ENCODE measurements at places on chromosomes 4 and X.

GRCh38 chrX:101349193-101349562 lies 636 bp upstream of the TIMM8A start:
- no peak for DNase-seq

DNA sequence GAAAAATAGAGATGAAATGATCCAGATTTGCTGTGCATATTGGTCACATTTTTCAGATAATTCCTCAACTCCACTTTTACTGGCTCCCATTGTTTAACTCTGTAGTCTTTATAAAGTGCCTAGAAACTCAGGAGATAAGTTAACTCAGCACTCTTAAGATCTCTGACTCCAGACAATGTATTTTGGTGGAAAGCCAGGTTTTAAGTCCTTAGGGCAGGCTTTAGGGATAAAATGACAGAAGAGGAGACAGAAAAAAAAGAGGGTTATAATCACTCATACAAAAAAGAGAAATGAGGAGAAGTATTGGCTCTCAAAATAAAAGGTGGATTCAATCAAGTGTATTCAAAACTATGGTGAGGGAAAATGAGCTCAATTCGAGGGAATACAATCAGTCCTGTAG lies 674.8 kb upstream of the INTU start:
- DNase-seq: no peak

DNA sequence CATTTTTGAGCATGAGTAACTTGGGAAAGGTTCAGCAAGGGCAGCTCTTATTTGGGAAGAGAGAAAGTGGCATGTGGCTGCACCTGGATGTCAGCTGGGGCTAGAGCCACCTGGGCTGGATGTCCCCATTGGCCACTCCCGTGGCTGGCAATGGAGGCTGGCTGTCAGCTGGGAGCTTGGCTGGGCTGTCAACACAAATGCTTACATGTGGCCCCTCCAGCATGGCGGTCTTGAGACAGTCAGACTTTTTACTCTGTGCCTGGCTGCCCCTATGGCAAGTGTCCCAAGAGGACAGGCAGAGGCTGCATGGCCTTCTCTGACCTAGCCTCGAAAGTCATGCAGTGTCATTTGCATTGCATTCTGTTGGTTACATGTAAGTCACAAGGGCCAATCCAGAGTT lies 99.6 kb downstream of the FAM53A start:
- DNase-seq: no peak

GRCh38 chr4:183601381-183601780 lies 57.6 kb downstream of the RWDD4 start:
- DNase-seq: no peak

DNA sequence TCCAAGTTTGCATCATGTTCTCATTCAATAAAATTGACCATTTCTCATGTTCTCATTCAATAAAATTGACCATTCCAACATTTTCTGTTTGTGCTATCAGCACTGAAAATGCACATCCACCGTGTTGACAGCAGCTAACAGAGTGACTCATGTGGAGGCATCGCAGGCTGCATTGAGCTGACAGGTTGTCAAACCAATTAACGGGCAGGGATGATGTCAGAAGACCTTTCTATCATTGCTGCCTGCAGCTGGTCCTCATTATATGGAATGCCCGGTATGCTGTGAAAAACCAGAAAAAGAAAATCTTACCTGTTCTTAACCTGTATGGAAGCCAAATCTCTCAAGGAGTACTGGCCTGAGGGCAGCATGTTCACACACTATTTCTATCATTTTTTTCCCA lies 202.0 kb downstream of the SMIM20 start:
- DNase-seq: no peak

GRCh38 chr4:79211490-79211889 lies 114.4 kb downstream of the NAA11 start:
- DNase-seq: no peak

DNA sequence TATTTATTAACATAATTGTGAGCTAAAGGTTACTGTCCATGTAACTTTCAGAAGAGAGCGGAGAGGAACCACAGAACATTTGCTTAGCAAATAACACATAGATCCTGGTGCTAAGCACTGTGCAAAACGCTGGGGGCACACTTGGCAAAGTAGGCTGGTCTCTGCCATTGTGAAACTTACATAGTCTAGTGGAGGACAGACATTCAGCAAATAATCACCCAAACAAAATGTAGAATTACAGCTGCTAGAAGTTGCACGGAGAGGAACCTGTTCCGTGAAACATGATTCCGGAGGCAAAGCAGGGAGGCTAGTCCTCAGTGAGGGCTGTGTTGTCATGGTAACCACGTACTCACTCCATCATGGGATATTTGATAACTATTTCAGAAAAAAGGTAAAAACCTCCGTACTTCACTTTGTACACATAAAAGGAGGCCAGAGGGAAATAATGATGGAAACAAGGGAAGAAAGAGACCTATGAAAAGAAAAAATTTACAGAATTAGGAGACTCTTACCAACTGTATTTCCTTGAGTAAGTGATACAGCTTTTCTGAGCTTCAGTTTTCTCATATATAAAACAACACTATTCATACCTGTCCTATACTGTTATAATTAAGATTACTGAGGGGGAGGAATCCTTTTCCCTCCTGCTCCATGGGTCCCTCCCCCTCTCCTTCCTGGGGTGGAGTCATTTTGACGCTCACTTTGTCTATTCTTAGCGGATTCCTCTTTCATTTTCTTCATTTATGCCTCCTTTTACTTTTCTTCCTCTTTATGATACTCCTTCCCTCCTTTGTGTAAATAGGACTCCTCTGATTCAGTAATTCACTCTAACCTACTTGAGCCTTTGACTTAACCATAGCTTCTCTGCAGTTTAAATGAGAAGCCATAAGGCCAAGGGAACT lies 825 bp upstream of the RASGEF1B start:
- DNase-seq: peak; percentile 39

DNA sequence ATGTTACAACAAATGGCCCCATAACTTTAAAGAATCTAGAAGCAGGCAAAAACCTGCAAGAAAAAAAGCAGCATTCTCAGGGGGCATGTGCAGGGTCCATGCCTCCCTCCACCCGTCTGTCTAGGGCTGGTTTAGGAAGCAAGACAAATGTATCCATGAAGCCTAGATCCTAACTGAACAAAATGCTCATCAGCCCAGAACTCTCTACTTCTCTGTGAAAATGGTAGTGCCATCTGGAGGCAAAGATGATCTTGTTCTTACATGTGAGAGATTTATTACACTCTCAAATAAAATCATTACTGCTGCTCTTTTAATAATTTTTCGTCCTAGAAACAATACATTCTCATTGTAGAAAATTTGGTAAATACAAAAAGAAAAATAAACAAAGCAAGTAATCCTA lies 26.7 kb downstream of the NR3C2 start:
- no peak for DNase-seq

GRCh38 chrX:40875476-40875875 lies 140.1 kb upstream of the MED14 start:
- DNase-seq: no peak

DNA sequence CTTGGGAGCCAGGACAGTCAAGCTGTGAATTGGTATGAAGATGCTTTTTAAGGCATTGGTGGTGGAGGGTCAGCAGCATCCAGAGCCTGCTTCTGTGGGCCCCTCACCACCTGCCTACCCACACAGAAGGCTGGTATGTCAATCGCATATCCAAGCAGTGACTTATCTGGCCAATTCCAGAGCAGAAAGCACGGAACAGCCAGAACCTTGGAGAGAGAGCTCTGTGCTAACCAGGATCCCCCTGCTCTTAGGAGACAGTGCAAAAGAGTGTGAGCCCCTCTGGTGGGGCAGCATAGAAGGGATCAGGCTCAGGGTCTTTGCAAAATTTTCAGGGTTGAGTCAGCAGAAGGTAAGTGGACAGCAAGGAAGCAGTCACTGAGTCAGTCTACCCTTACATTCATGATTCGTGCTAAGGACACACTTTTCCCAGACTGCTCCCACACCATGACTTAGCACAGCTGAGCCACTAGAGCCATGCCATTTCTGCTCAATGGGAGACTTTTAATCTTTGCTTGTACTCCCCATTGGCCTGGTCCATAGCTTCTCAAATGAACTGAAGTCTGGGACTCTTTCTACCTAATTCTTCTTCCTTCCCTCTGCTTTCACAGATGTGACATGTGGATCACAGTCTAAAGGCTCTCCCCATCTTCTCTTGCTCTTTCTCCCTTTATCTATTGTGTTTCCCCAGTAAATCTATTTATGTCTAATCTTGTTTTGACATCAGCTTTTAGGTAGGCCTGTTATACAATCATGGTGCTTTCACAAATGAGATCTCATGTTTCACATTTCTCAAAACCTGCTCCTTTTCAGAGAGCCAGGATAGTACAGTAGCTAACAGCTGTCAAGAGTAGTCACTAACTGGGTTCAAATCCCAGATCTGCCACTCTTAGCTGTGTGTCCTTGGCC lies 20.0 kb downstream of the MORF4L2 start:
- no peak for DNase-seq

DNA sequence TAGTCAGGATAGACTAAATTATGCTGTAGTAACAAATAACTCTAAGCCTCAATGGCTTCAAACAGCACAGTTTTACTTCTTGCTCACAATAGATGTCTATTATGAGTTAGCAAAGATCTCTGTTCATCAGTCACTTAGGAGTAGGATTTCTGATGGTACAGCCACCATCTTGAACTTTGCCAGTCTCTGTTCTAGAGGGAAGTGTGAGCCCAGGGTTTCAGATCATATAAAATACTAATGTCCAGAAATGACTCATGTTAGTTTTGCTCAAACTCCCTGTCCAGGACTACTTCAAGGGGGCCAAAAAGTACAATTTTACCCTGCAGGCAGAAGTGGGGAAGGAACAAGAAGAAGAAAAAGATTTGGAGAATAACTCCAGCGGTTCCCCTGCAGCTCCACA lies 77.1 kb upstream of the LSM6 start:
- DNase-seq: no peak

DNA sequence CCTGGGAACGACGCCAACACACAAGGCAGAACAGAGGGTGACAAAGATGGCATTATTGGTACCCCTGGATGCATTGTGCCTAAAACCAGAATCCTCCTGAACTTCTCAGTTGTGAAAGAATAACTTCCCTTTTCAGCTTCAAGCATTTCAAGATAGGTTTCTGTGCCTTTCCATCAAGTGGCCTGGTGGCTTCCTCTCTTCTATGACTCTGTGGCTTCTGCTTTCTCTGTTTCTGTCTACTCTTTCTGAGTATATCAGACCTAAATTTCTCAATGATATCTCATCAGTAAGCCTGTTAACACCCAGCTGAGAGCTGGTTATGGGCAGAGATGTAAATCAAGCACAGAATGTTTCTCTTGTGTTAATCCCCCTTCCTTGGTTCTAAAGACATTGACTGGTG lies 21.4 kb upstream of the FAM9B start:
- no peak for DNase-seq

DNA sequence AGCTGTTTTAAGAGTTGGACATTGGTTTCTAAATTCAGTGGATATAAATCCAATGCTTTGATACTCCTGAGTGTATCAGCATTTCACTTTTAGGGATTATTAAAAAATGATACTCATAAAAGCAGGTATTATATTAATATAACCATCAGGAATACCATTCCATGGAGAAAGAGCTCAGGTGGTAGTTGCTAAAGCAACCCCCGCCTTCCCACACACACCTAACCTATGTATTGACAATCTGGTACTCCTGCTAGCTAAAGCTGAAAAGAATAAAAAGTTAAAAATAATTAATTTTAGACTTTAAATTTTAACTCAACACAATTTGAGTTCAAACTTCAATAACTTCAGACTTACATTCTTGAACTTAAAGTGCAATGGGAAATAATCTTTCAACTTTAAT lies 717.1 kb upstream of the HS3ST1 start:
- no peak for DNase-seq

DNA sequence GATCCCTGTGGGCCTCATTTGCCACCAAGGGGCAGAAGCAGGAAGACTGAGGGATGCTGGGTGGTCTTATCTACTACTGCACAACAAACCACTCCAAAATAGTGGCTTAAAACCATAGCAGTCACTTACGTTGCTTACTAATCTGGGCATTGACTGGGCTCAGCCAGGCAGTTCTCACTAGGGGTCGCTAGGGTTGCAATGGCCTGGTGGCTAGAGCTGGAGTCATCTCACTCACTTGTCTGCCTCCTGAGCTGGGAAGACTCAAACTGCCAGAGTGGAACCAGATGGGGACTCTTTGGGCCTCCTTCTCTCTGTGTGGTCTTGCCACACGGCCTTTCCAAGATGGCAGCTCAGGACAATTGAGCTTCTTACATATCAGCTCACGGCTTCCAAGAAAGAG lies 216.3 kb upstream of the BCOR start:
- DNase-seq: no peak

GRCh38 chrX:116236666-116237065 lies 66.1 kb downstream of the AGTR2 start:
- DNase-seq: no peak

DNA sequence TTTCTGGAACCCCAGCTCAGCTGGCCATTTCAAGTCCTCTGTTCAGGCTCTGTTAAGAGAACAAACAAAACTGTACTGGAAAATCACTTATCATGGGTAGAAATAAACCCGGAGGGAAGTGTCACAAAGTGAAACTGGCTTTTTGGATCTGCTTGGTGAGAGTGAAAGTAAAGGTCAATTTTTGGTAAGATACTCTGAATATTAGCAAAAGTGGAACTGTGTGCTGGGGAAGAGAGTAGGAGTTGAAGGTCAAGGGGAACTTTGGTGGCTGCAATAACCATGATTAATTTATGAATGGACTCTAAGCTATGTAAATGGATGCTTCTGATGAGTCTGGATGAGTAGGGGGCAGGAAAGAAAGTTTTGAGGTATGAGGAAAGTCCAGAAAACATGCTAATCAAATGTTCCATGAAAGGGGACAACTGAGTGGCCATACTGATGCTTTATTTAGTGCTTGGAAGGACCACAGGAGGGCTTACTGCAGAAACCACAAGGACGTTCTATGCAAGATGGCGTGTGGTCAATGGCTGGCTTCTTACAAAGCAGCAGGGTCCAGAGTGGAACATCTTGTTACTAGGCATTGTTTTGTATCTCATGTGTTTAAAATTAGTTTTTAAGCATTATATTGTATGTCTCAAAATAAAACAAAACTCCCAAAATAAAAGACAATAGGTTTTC lies 36.8 kb upstream of the TNIP3 start:
- DNase-seq: no peak

- DNase-seq: no peak
Measured at GRCh38 chr4:187178587-187178986, 454.9 kb upstream of the FAT1 start.

- DNase-seq: no peak
Measured at GRCh38 chrX:126994032-126994600, 174.6 kb downstream of the PRR32 start.

- no peak for DNase-seq
Measured at GRCh38 chr4:107497054-107497453, 223.0 kb downstream of the PAPSS1 start.
